NCI-H2029 (cell line): ENCODE measurements at places on chromosomes 6 and 20.

GRCh38 chr20:51931371-51931781, 129.1 kb upstream of the SALL4 start:
- no peak for DNase-seq

DNA sequence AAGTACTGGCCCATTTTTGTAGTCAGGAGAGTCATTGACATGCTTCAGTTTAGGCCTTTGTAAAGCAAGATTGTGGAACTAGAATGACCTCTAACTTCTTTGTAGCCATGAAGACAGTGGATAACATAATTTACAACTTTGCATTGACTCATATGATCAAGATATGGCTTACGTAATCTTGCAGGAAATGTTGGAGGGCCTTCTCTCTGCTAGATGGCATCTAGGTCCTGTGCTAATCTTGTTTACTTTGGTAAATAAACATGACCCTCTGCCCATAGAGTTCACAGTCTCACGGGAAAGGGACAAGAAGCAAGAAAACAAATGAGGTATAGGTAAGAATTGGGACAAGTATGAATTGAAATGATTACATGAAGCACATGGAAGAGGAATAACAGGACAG, 355.2 kb upstream of the ARID1B start:
- DNase-seq: no peak

GRCh38 chr6:85754894-85755293, 112.2 kb upstream of the SYNCRIP start:
- DNase-seq: no peak

DNA sequence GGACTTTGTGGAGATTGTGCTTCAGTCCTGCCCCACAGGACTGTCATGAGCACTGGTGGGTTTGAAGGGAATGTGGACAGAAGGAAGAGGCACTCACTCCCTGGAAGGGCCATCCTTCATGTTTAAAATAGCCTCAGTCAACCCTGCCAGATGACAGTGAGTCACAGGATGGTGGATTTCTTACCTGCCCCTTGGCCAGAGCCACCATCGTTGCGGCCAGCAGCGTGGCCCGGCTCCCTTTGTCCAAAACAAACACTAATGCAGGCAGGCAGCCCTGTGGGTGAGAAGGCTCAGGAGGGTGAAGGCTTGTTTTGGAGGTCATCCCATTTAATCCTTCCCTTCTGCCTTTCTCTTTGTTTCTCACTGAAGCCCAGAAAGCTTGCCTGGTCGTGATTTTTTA, 422.7 kb downstream of the CD83 start:
- DNase-seq: no peak

DNA sequence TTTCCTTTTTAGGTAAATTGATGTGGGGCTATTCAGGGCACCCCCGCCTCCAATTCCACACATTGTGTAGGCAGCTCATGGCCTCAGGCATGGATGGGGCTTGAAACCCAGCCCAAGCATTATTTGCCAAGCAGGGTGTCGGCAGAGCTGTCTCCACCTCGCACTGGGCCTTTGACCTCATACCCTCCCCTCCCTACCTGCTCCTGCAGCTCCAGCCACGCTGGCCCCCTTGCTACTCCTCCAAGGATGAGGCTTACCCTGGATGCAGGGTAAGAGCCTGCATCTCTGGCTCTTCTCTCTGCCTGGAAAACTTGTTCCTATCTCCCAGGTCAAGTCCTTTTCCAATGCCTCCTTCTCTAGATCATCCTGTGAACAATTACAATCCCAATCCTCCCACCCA, 232.6 kb downstream of the SOD2 start:
- DNase-seq: no peak

GRCh38 chr6:203661-204060, 88.6 kb upstream of the DUSP22 start:
- no peak for DNase-seq

- DNase-seq: no peak
These were observed 70.4 kb upstream of the GLP1R start for GRCh38 chr6:38978139-38978704.

- no peak for DNase-seq
These were observed 90.4 kb downstream of the BMP2 start for GRCh38 chr20:6857927-6858326.

DNA sequence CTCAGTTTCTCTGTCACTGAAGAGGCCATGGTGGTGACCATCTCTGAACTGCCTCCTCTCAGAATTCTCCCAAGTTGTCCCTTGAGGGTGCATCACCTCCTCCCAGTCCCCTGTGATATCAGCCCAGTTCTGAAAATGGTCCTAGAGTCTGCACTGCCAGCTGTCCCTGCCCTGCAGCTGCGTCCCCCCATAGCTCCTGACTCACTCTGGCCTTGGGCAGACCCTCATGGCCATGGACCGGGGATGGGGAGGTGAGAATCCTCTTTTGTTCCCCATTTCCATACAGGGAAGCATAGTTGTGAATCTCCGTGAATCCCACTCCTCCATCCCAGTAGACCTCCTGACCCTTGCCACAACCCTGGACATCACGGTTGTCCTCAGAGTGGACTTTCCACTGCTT, 4.5 kb downstream of the ETV7 start:
- no peak for DNase-seq

DNA sequence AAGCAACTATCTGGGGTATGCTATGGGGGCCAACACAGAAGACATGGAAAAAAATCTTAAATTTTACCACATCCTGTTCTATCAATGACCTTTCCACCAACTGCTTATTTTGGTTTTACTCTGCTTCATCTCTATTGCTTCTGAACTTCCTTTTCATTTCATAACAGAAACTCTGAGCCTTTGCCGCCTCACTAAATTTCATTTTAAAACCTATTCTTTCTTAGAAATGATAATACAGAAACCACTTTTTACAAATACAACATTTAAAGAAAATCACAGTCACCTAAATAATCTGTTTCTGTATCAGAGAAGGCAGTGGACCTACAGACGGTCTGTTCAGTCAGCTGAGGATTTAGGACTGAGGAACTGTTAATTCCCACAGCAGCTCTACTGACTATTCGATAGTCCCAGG, 117.5 kb downstream of the KCNQ5 start:
- DNase-seq: no peak

DNA sequence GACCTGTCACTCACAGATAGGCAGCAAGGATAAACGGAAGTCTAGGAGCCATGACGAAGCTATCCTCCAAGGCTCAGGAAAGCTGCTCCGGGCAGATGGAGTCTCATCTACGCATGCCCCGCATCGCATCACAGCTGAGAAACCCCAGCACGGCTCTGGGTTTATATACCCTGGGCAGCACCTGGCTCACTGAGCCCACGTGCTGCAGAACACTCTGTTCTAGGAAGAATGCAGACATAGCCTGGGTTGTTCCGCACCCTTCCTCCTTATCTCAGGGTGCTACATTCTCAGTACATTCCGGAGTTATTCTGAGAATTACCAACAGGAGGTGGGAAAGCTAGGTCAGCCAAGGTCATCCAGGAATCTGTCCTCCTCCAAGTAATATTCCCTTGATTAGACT, 260.4 kb downstream of the CBLN4 start:
- no peak for DNase-seq

DNA sequence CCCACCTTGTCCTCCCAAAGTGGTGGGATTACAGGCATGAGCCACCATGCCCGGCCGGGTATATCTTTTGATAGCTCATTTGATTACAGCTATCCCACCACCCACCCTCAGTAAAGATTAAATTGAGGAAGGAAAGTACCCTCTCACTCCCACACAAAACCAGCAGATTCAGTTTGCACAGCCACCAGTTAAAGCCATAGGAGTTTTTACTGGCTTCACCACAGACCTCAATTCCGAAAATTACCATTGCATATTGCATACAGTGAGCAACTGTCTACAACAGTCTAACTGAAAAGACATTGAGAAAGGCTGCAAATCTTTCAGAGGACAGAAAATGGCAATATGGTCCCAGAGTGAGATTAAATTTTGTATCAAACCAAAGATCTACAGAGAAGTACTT, 34.9 kb downstream of the ESF1 start:
- DNase-seq: no peak

GRCh38 chr6:104505838-104506237, 353.9 kb downstream of the HACE1 start:
- no peak for DNase-seq

- peak; percentile 76 for DNase-seq
These were observed 46.2 kb downstream of the GJA10 start for GRCh38 chr6:89940225-89941027.

DNA sequence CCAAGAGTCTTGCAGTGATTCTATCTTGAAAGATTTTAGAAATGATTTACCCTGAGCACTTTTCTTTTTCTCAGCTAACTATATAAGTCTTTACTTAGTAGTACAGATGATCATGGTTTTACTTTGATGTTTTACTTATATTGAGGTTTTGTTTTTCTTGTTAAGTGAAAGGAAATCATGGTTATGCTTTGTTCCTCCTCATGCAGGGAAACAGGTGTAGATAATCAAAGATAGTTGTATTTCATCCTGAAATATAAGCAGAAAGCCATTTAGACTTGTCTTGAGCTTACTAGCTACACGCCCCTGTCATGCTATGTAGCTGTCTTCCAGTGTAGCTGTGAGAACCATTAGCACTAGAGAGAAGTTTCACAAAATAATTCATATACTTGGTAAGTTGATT, 113.9 kb downstream of the HIVEP1 start:
- DNase-seq: no peak

- DNase-seq: no peak
These were observed 21.5 kb downstream of the NOL4L start for GRCh38 chr20:32563311-32564272.

DNA sequence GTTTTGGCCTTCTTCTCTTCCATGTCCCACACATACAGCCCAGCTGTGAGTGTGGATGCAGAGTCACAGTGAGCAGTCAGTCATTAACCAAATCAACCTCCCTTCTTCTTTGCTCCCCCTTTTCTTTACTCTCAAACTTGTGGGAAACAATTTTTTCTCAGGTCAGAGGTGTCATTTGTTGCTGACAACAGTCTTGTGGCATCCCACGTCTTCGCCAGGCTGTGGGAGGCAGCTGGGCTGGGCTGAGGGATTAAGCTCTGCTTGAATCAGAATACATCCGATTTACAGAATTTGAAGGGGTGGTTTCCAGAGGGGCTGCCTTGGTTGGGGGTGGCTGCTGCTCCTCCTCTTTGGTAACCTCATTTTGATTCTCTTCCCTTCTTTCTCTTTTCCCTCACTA, 40.5 kb downstream of the SCGN start:
- DNase-seq: no peak

GRCh38 chr20:4797275-4797674, 75.6 kb downstream of the PRND start:
- no peak for DNase-seq

- no peak for DNase-seq
These were observed 13.4 kb upstream of the HIVEP2 start for GRCh38 chr6:142958343-142958742.

GRCh38 chr20:38125157-38126056, 39.7 kb downstream of the TGM2 start:
- peak; percentile 96 for DNase-seq

- DNase-seq: no peak
These were observed 36.0 kb downstream of the ADNP start for GRCh38 chr20:50895111-50895830.

GRCh38 chr6:88814909-88815308, 148.5 kb downstream of the RNGTT start:
- no peak for DNase-seq

- peak; percentile 55 for DNase-seq
These were observed 189.4 kb upstream of the RREB1 start for GRCh38 chr6:6918216-6918983.

GRCh38 chr6:139764498-139764986, 390.1 kb upstream of the CITED2 start:
- DNase-seq: no peak

DNA sequence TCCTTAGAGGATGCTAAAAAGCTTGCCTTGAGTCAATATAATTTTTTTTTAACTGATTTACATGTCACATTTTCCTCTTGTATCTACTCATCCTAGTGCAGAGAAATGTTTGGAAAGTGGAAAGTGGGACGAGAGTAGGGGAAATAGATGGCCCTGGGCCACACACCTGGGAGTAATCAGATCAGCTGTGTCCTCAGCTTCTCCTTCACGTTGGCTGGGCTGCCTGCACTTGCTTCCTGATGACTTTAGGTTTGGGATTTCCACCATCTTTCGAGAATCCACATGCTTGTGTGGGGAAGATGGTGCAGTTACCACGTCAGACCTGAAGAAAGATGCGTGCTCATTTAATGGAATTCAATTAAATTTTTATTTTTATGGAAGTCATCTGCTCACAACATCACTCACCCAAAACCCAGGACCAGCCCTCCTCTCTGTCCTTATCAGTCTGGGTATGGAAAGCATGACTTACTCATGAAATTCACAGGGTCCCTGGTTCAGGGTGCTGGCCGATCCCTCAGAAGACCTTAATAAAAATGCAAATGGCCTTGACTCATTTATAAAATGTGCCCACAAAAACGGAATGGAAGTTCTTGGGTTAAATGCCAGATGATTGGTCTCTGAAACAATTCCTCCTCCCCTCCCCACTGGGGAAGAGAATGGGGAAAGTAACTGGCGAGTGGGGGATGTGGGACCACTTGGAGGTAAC, 74.5 kb upstream of the TIAM2 start:
- DNase-seq: no peak

- no peak for DNase-seq
These were observed 18.3 kb downstream of the NFYA start for GRCh38 chr6:41090841-41091761.

DNA sequence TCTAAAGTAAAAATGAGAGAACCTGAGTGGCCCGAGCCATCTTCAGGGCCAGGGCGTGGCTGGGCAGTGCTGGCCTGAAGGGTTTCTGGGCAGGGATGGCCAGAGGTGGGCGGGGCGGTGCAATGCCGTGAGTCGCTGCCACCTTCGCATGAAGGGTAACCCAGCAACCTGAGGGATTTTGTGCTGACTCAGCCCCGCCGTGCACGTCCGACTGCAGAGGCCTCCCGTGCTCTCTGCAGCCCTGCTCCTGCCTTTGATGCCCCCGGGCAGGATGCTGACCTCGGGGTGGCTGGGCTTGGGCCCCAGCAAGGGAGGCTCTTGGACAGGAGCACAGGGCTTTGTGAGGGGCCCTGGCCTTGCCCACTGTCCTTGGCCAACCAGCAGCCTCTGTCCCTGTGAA, 81.7 kb upstream of the GATA5 start:
- no peak for DNase-seq

- no peak for DNase-seq
These were observed 2.8 kb upstream of the TFAP2A start for GRCh38 chr6:10417681-10418104.

DNA sequence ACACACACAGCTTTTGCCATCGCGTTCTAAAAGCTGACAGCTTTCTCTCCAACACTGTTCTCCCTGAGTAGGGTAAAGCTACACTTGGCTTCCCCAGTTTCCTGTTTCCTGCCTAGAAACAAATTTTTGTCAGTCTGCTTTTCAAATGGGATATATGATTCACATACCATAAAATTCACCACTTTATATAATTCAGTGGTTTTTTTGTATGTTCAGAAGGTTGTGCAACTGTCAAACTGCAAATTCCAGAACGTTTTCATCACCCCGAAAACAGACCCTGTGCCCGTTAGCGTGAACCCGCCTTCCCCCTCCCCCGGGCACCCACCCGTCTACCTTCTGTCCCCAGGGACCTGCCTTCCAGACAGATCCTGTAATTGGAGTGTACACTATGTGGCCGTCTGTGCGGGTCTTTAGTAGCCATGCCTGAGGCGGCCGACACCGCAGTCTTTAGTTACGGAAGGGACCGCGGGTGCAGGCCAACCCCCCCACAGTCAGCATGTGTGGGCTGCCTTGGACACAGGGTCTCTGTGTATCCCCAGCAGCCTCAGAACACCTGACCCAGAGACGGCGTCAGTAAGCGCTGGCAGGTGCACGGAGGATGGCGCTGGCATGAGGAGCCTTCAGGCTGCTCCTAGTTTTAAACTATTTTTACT, 16.6 kb downstream of the HRH3 start:
- DNase-seq: no peak
